ENCODE measurements at places on chromosomes 11 and 22.

GRCh38 chr11:88414385-88414861 lies 76.9 kb upstream of the CTSC start:
- peak; percentile 6 for DNase-seq

DNA sequence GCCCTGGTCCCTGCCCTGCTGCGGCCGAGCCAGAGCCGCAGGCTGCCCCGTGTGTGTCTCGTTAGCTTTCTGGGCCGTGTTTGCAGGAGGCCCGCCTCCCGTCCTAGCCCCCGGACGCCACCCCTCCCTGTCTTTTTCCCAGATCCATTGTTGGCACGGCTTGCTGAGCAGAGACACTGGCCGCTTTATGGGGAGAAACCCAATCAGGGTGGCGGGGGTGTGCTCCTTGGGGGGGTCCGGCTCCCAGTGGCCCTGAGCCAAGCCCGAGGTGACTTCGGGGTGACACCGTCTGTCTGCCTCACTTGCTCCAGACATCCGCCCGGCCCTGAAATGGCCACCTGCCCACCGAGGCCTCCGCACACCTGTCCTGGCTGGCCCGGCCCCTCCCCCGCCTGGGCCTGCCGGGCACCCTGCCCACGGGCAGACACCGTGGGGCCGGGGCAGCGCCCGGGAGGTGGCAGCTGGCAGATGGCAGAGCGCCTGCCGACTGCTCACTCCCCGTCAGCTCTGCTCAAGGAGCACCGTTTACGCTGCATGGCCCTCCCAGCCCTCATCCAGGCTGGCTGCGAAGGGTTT lies 43.1 kb upstream of the PPARA start:
- DNase-seq = no peak

DNA sequence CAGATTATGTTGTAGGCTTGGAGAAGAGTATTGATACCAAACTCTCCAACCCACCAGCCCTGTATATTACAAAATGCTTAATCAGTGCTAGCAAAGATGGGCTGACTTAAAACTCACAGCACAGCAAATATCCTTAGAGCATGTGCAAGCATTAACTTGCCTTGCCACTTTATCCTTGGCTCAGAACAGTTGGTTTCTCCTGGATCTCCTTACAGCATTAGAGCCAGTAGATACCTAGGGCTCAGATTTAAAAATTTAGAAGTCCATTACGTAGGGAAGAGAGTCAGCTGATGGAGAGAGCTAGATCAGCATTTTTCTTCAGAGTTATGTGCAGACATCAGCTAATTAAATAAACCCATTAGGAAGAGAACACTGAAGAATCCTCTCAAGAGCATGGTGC lies 198.5 kb upstream of the ZBED5 start:
- no peak for DNase-seq

DNA sequence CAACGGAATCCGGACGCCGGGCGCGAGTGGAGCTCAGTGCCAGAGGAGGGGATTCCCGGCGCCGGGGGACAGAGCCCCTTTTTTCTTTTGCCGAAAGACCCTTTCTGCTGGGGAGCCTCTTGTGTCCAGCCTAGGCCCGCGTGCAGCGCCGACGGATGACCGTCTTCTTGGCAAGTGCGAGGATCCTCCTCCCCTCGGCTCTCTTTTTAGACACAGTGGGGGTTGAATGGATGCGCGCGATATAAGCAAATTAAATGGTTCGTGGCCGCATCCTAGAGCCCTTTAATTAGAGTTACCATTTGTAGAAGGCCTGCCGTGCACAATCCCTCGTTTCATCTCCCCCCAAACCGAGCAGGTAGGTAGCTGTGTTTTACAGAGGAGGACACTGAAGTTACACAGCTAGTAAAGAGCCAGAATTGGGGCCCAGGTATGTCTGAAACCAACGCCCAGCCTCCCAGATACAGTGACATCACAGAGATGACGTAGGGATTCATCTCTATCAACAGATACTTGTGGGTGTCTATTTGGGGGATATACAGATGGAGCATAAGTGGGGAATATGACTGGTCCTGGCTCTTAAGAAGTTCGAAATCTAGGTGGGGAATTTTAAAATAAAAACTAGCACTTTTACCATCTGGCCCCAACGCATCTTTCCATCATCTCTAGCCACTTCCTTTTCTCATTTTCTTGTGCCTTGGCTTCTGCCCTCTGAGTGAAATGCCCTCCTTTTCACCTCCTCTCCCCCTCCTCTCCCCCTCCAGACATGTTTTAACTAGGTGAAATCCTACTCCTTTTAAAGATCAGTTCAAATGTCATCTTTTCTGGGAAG lies 875 bp downstream of the TCP11L1 start:
- peak; percentile 65 for DNase-seq

DNA sequence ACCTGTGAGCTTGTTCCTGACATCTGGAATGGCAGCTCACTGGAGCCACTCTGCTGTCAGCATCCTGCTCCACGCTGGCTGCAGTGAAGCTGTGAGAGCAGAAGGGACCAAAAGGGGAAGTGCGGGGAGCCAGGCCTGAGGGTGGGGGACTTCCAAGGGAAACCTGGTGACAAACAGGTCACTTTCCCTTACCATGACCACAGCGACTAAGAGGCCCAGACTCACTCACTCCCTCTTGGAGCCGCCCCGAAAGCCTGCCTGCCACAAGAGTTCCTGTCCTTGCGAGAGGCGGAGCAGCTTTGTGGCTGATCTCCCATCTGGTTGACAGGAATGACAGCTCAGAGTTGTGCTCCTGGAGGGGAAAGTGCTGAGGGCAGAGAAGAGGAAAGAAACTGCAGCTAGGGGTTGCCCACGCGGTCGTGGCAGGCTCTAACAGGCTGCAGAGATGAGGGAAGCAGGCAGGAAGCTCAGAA lies 183.8 kb upstream of the NTM start:
- no peak for DNase-seq

- DNase-seq = peak; percentile 27
Observed at GRCh38 chr11:2293984-2294925, 7.5 kb downstream of the C11orf21 start.

DNA sequence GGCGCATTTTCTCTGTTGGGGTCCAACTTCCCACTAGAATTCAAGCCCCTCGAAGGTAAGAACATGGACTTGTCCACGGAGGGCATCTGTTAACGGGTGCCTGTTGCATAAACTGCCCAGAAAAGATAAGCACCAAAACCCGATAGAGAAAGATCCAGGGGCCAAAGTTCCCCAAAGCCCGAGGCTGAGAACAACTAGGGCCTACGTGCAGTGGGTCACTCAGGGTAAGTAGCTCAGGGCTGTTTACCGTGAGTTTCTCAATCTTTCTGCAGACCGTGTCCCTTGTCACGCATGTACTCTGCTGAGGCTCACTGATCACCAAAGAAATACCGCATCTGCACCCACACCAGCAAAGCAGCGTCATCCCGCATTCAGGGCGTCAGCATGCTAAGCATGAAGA lies 24.4 kb downstream of the PGA5 start:
- no peak for DNase-seq
